IgD-negative memory B cell (primary cell): ENCODE measurements at places on chromosomes 7 and 10. TPM values are rescaled to one million over a fixed set of nuclear protein-coding genes. Genes with fewer than 3 reads are reported as not detected.

NEUROD6 gene
- polyA plus RNA-seq = not detected

PRRT4 gene
- polyA plus RNA-seq = 0.21 TPM

PTF1A gene
- not detected for polyA plus RNA-seq

ZNF853 gene
- 1.5 TPM for polyA plus RNA-seq

AMPH gene
- not detected for polyA plus RNA-seq

FAM24B gene
- polyA plus RNA-seq = 10.5 TPM

PDZD7 gene
- polyA plus RNA-seq = not detected

VSTM2A gene
- polyA plus RNA-seq = not detected

COL28A1 gene
- polyA plus RNA-seq = not detected

AS3MT gene
- not detected for polyA plus RNA-seq

STAG3 gene
- 61.5 TPM for polyA plus RNA-seq

MARCHF5 gene
- polyA plus RNA-seq = 21.1 TPM

ITIH5 gene
- not detected for polyA plus RNA-seq

SPDYE11 gene
- polyA plus RNA-seq = 0.19 TPM

FFAR4 gene
- polyA plus RNA-seq = not detected

GRID2IP gene
- polyA plus RNA-seq = 0.09 TPM

GPER1 gene
- 0.66 TPM for polyA plus RNA-seq

ETV1 gene
- not detected for polyA plus RNA-seq
